Stimulated activated naive CD8-positive, alpha-beta T cell treated with anti-CD3 and anti-CD28 coated beads, Interleukin-15, Interleukin-2, amounts not matched to agents 100 U/mL and 50 U/mL, for 24 hours (primary cell): ENCODE measurements at places on chromosomes 11 and 22.
A peak's percentile ranks its signal among the peaks of the same experiment; 100 is the strongest.

GRCh38 chr22:46571642-46572250 is 34.3 kb upstream of the CELSR1 start:
- no peak for DNase-seq

GRCh38 chr11:132937016-132937415 is 595.3 kb downstream of the OPCML start:
- no peak for DNase-seq

DNA sequence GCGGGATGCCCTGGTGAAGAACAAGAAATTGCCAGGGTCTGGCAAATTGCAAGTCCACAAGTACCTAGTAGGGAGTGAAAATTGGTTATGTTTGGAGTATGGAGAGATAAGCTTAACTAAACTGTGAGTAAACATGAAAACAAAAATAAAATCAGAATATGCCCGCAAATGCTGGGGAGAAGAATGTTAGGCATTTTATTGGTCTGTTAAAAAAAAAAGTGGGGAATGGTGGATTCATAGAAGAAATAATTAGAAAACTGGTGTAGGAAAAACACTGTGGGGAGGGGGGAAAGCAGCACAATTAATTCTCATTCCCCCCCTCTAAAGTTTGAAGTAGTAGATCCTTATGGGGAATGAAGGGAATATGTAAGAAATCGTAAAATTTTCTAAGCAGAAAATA is 40.6 kb upstream of the HSD17B12 start:
- DNase-seq = no peak

GRCh38 chr11:65357856-65358356 is 3.4 kb downstream of the TIGD3 start:
- DNase-seq = no peak

DNA sequence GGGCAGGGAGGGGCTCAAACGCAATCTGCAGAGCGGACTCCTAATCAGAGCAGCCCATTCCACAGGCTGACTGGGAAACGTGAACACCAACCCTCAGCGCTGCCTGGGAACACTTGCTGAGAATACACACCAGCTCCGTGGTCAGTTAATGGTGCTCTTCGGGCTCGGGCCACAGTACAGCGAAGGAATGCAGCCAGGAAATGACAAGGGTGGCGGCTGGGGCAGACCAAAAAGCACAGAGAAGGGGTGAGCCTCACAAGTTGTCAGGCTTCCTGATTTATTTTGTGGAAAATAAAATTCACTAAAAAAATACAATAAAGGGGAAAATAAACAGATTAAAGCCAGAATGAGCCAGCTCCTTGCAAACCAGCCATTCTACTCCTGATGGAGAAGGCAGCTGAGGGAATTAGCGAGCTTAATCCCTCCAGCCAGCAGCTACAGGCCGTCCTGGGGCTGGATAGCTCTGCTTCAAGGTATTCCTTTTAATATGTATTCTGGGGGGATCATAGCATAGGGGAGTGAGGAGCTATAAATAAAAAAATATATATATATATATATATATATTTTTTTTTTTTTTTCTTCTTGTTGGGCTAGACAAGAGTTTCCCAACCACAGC is 165.5 kb upstream of the NTM start:
- no peak for DNase-seq

DNA sequence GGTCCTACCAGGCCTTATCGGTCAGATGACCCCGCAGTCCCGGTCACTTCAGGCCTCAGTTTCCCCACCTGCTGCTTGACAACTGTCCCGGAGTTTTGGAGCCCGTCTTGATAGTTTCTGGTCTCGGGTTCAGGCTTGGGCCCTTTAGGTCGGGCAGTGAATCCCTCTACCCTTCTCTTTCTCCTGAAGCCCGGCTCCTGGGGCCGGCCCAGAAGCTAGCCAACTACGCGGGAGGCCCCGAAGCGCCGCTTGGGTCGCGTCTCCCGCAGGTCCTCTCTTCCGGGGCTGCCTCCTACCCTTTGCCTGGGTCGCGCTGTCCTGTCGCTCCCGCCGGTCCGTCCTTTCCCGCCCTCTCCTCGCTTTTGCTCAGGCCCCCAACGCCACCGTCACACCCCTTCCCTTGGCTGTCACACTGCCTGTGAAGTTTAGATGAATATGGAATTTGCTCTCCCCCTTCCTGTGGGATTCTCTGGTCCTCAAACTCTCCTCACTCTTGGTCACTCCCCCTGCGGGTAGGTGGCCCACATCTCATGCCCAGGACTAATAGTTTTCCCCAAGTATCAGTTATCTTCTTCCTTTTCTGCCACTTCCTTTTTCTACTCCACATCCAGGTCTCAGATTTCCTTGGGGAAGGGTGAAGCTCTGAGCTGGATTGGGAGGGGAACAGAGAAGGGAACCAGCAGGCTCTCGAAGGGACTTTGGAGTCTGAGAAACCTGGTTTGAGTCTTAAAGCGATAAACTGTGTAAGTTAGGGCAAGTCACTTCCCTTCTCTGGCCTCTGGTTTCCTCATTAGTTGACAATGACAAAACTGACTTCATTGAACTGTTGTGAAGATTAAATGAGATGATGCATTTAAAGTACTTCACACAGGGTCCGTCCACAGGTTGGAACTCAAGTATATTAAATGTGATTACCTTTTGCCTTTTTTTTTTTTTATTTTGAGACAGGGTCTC is 790 bp downstream of the RAB1B start:
- DNase-seq = peak; percentile 32

GRCh38 chr11:118900535-118901384 is 17.1 kb downstream of the CXCR5 start:
- DNase-seq = no peak

GRCh38 chr11:72683782-72684200 is 9.6 kb upstream of the PDE2A start:
- DNase-seq = peak; percentile 82

GRCh38 chr22:35470903-35471321 is 69.7 kb upstream of the RASD2 start:
- no peak for DNase-seq

DNA sequence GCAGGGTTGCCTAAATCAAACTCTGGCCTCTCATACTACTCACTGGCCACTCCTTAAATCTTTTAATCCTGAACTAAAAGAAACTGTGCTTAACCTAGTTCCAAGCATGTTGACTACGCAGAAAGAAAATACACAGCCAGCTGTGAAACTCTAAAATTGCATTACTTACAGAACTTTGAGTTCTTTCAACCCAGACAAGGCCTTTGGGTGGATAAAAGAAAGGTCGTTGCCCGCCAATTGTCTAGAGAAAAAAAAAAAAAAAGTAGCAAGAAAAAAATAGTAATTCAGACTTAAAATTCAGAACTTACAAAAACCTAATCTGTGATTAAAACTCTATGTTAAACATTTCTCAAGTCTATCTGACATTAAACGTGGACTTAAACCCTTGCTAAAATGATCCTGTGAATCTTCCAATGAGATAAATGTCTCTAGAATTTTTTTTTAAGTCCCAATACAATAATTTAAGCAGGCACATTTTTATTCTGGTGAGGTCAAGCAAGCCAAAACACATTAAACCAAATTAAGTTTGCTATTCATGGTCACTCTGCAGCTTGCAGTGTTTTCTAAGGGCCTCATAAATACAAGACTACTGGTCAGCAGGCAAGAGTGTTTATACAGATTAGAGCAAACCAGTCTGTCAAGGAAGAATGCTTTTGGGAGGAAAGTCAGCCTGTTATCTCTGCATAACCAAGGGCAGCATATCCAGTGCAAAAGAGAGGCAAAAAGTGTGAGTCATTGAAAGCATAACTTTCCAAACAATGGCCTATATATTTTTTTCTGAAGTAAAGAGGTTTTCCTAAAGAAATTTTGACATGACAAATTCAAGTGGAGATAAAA is 29.5 kb upstream of the CCDC34 start:
- DNase-seq = no peak

DNA sequence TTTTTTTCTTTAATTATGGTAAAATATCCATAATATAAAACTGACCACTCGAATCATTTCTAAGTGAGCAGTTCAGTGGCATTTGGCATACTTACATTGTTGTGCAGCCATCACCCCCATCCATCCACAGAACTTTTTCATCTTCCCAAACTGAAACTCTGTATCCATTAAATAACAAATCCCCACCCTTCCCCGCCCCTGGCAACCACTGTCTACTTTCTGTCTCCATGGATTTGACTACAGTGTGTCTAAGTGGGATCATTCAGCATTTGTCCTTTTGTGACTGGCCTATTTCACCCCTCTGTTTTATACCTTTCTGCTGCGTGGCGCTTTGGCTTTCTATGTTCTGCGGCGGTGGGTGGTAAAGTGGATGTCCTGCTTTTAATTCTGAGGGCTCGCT is 49.1 kb downstream of the RTN4R start:
- DNase-seq = no peak

GRCh38 chr11:16958833-16959232 is 55.4 kb downstream of the PLEKHA7 start:
- no peak for DNase-seq
